Regular cardiac myocyte (primary cell): ENCODE measurements at places on chromosomes 11 and 22. TPM values are rescaled to one million over a fixed set of nuclear protein-coding genes. Genes with fewer than 3 reads are reported as not detected.

Gene CCDC81
- total RNA-seq, result 2.5 and 12.1 TPM in 2 replicates

Gene RASSF10
- under 0.01 and 0.19 TPM in 2 replicates for total RNA-seq

Gene C11orf86
- total RNA-seq, result not detected in 2 replicates

Gene KLHL35
- total RNA-seq, result 4.0 and 6.2 TPM in 2 replicates

Gene GGT1
- 3.1 and 3.9 TPM in 2 replicates for total RNA-seq
